ENCODE measurements at places on chromosomes 13 and 19. TPM values are rescaled to one million over a fixed set of nuclear protein-coding genes. Genes with fewer than 3 reads are reported as not detected.

Gene PGLYRP2
- total RNA-seq = not detected

Gene GNA15
- 3.9 TPM for total RNA-seq

Gene IER2
- total RNA-seq = 322 TPM

DNA sequence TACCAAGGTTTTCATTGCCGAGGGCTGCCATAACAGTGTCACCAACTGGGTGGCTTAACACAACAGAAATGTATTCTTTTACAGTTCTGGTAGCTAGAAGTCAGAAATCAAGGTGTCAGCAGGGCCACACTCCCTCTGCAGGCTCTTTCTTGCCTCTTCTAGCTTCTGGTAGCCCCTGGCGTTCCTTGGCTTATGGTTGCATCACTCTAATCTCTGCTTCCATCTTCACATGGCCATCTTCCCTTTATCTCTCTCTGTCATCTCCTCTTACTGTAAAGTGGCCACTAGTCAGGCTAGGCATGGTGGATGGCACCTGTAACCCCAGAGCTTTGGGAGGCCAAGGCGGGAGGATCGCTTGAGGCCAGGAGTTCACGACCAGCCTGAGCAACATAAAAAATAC lies 38.0 kb upstream of the MRI1 start:
- no peak overlapping the region for H3K4me3 ChIP-seq
- DNase-seq = no peak
- H3K27me3 ChIP-seq = peaks cover 2% of the 10 kb centered on the region
- no peak overlapping the region for H3K27ac ChIP-seq

DNA sequence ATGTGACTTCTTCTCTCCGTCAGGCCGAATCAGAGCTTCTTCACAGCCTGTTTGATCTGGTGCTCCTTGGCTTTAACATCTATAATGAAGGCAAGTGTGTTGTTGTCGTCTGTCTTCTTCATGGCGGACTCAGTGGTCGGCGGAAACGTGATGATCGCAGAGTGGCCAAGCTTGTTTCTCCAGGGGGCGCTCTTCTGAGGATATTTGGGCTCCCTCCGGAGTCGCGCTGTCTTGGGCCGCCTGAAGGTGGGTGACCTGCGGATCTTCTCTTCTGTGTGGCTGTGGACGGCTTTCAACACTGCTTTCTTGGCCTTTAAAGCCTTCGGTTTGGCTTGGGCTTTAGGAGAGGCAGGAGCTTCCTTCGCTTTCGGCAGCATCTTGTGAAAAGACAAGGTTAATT lies 9.8 kb downstream of the TPRX1 start:
- no peaks in the 10 kb centered on the region for H3K4me1 ChIP-seq
- no peak overlapping the region for H3K4me3 ChIP-seq
- no peak for DNase-seq
- H3K27me3 ChIP-seq = peaks cover 13% of the 10 kb centered on the region
- H3K27ac ChIP-seq = no peak overlapping the region

GRCh38 chr19:28542394-28543243 lies 670.3 kb downstream of the UQCRFS1 start:
- no peaks in the 10 kb centered on the region for H3K36me3 ChIP-seq
- H3K4me3 ChIP-seq = no peak overlapping the region
- no peak for DNase-seq

DNA sequence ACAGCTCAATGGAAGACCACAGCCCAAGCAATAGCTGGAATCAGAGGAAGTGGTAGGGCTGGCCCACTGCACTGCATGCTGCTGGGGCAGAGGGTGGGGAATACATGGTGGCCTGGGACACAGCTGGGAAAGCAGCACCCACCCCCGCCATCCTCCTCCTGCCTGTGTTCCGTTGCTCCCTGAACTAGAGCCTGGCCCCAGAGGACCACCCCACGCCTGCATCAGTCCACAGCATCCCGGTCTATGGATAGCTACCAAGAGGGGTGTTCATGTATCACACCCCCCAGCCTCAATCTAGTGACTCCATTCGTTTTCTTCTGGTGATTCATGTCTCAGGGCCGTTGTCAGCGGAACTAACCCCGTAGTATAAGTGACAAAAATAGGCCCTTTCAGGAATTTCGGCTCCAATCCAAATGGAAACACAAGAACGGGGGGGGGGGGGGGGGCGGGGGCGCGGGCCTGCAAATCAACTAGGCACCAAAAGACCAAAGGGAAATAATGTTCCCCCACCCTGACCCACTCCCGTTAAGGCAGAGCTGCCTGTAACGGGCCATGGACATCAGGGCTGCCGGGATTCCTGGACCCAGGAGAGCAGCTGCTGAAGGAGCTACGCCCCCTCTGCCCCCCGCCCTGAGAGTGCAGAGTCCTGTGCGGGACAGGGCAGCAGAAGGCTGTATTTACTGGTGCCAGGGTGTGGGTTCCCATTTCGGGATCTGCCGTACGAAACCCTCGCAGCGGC lies 18.9 kb upstream of the EPHX3 start:
- DNase-seq = no peak
- H3K4me3 ChIP-seq = no peak overlapping the region
- H3K27ac ChIP-seq = peak overlapping the region; percentile 73
- H3K36me3 ChIP-seq = peaks cover 14% of the 10 kb centered on the region

All from type B pancreatic cell (in vitro differentiated cells).